ENCODE measurements at places on chromosomes 7 and 10.
A peak's percentile ranks its signal among the peaks of the same experiment; 100 is the strongest.

- DNase-seq = no peak
Observed at GRCh38 chr10:74705358-74705980, 120.9 kb upstream of the KAT6B start.

- DNase-seq = peak; percentile 66
Observed at GRCh38 chr7:142795339-142795863, 24.6 kb downstream of the PRSS2 start.

DNA sequence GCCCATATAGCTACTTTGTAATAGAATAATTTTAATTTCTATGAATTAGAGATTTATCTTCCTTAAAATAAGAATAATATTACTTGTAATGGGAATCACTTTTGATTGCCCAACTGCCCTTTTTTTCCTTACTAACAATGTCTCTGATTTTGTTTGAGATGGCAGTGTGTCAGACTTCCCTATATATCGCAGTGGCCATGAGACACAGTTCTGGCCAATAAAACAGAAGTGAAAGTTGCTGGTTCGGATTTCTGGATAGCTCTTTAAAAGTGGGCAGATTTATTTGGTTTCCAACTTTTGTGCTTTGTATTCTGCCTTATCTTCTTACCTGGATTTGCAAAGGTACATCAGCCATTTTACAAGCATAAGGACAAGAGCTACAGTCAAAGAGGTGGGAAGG is 170.2 kb downstream of the PPP1R17 start:
- DNase-seq = no peak

DNA sequence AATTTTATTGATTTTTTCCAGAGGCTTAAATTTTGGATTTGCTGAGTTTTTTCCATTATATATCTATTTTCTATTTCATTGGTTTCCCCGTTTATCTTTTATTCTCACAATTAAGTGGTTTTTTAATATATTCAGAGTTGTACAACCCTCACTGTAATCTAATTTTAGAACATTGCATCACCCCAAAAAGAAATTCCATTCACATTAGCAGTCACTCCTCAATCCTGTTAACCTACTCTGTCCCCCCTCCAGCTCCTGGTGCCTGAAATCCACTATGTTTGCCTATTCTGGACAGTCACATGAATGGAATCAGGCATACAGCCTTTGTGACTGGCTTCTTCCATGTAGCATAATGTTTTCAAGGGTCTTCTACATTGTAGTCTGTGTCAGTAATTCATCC is 55.8 kb upstream of the ITGA8 start:
- DNase-seq = no peak

DNA sequence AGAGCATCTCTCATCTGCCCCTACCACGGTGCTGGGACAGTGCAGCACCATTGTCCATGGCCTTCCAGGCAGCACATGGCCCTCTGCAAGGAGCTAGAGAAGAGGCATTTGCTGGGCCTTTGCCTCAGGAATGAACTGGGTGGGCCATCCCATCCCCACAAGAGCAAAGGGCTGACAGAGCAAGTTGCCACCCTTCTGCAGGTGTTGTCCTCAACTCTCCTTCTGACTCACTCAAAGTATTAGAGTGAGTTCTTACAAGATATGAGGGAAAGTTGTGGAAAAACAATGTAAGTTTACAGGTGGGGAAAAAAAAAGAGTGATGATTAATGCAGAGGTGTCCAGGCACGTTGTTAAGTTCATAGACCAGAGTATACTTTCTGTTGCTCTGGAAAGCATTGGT is 261.2 kb downstream of the SKIDA1 start:
- DNase-seq = no peak

DNA sequence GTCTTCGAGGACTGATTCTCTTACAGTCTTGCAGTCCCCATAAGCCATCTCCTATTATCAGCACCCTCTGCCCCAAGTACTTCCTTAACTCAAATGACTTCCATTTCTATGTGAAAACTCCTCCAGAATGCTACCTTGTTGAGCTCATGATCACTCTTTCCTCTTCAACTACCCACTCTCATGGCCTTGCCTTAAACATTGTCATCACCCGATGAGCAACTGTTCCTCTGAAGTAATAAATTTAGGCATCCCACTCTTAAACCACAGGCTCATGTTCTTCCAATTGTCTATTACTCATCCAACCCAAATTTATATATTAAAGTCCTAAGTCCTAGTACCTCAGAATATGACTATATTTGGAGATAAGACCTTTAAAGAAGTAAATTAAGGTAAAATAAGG is 152.9 kb downstream of the C1GALT1 start:
- no peak for DNase-seq

GRCh38 chr7:142811154-142811737 is 40.5 kb downstream of the PRSS2 start:
- DNase-seq = no peak

- DNase-seq = no peak
Observed at GRCh38 chr10:14645239-14645960, 129.3 kb downstream of the FAM107B start.

DNA sequence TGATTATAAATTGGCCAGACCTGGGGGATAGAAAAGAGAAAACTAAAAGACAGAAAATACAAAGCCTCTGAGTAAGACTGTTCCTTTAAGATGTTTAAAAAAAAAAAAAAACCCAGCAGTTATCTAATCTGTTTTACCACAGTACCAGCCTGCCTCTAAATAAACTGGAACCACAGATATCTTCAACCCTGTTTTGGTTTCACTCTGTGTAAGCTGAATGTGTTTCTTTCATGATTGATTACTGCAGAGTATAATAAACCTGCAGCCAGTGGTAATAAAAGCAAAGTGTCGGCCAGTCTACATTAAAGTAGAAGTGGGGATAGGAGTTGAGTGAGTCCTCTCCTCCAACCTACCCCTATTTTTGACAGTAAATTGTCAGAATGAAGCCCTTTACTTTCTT is 40.6 kb downstream of the MGAM2 start:
- no peak for DNase-seq

GRCh38 chr7:68689087-68689433 is 909.2 kb upstream of the AUTS2 start:
- DNase-seq = no peak

DNA sequence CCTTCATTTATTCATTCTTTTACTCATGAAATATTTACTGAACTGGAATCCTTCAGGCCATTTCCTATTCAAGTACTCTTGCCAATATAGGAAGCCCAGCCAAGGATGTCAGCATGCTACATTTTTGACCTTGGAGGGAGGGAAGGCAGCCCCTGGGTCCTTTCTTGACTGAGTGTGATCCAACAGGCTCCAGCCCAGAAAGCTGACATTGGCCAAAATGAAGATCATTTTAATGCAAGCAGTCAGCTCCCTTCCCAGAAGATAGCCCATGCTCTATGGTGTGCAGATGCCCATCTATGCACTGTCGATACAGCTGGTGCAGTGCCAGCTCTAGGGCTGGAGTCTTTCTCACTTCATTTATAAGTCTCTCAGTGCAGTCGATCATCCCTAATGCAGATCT is 646.0 kb downstream of the KCNMA1 start:
- no peak for DNase-seq

DNA sequence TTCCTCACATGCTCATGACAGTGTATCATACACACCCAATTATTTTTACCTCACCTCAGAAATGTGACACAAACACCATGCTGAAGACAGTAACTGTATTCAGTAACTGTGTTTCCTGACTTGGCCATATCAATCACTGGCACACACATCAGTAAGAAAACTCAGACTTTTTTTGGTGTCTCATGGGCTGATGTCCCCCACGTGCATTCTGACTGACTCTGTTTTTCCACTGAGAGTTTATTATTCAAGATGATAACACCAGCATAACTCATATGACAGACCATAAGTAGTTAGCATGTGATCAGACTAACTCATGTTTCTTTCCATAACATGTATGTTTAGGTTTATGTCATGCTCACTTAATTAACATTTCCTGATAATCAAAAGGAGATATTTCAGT is 124.8 kb downstream of the CD36 start:
- DNase-seq = no peak

DNA sequence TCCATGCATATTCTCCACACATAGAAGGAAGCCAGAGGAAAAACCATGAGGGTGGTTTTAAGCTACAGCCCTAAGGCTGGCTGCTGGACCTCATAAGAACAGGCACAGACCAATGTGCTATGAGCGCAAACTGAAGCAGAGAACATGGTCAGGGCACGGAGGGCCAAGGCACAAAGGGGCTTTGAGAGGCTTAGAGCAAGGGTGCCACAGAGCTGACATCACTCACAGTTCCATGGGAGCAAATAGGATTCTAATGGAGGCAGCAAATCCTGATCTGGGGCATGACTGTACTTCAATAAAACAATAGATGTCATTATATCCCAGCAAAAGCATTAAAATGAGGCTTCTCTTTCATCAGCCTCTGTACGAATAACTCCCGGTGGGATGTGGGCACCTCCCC is 162.4 kb downstream of the COBL start:
- no peak for DNase-seq

DNA sequence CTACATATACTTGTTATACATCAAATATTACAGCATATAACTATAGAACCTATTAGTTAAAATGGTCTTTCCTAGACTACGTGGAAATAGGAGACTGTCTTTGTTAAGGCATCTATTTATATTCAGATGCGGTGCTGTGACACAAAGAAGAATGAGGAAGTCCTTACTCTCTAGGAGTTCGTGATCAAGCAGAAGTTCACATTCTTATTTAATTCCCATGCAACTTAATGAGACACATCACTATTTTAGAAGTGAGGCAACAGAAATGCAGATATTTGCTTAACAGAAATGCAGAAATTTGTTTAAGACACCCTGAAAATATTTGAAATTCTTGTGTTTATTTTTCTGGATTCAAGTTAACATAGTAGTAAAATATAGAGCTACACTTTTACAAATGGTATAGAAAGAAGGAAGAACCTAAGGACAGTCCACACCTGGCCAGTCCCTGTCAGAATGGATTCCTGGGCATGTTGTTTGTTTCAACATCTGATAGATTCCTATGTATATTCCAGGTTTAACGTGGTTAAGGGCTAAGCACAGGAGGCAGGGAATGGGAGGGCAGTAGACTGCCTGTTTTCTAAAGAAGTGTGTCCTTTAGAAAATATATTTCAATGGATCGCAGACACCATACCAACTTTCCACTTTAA is 70.6 kb upstream of the NXPH1 start:
- DNase-seq = no peak

DNA sequence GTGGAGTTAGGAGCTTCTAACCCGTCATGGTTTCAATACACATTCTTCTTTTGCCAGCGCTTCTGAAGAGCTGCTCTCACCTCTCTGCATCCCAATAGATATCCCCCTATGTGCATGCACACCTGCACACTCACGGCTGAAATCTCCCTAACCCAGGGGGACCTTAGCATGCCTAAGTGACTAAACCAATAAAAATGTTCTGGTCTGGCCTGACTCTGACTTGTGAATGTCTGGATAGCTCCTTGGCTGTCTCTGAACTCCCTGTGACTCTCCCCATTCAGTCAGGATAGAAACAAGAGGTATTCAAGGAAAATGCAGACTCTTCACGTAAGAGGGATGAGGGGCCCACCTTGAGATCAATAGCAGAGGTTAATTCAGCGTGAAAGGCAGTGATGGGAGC is 22.4 kb downstream of the PRSS2 start:
- DNase-seq = no peak

DNA sequence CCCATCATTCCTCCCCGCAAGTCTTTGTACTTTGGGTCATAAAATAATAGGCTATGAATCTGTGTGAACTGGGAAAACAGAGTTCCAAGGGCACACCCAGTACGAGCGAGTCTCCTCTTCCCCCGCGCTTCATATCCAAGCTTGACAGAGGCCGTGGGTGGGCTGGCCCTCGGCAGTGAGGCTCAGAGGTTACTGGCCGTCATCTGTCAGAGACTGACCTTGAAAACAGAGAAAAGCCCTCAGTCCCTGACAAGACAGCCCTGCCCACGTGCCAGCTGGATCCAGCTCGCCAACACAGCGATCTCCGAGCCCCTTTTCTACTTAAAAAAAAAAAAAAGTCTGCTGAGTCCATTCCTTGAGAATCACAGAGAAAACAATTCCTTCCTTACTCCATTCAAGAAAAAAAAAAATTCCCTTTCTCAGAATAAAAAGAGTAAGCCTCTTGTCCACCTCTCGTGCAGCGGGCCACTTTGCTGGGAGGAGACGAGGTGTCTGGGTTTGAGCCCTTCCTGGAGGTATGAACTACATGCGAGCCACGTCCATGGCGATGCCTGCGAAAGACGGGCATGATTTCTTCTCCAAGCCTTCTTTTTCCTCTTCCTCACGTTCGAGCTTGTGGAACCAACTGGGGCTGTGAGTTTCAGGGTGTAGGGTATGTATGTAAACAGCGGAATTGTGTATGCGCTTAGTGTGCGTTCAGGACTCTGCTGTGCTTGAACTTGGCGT is 744 bp upstream of the BICC1 start:
- DNase-seq = no peak

- peak; percentile 60 for DNase-seq
Observed at GRCh38 chr7:100483722-100484672, at the start of gene NYAP1. Gene NYAP1 (plus strand): TSS chr7:100483927. CDS start chr7:100485312, 1,385 bp downstream.

- DNase-seq = no peak
Observed at GRCh38 chr7:54339073-54339472, 203.1 kb upstream of the VSTM2A start.

DNA sequence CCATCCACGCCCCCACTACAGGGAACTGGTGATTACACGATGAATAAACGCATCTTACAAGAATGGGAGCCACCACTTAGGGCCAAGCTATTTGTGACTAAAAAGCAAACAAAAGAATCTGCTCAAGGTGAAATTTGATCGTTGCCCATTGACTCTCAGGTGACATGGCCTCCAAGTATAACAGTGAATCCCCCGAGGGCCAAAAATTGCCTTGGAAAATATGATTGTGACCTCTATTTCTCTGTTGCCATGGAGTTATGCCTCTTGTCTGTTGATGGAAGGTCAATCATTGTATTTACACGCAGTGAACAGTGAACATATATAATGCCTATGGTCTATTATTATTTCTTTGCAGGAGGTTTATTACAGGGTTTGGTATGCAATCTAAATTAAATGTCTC is 282.3 kb downstream of the KLF6 start:
- no peak for DNase-seq

DNA sequence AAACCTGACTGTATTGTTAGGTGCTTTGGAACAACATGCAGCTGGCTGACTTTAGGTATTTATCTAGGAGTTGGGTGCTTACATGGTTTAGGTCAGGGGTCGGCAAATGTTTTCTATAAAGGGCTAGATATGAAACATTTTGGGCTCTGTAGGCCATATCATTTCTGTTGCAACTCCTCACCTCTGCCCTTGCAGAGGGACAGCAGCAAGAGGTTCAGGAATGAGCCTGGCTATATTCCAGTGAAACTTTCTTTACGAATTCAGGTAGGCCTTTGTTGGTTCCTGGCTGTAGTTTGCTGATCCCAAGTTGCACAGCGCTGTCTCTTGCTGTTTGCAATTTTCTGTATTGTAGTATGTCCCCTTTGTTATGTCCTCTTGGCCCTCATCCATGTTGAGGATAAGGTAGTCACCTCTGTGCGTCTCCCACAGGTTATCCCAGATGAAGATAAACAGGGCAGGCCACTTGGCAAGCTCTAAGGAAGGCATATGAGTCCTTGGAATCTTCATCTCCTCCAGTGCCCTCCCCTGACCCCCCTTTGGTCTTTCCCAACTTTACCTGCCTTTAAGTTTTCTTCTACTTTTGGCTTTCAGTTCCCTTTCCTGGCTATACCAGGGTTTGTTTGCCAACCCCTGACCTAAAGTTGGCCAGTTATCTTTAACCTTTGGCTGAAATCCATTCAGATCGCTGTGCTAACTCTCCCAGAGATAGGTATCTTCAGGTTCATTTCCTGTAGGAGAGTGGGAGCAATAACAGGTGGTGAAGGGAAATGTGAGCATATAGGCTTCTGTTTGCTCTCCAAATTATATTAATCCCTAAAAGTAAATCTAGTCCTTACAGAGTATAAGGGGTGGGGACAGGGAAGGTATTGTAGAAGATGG is 36.1 kb downstream of the SGPL1 start:
- DNase-seq = no peak
